ENCODE measurements at places on chromosomes 3 and 15. TPM values are rescaled to one million over a fixed set of nuclear protein-coding genes. Genes with fewer than 3 reads are reported as not detected.

FOXB1 gene
- not detected for polyA plus RNA-seq

NDN gene
- 0.12 TPM for polyA plus RNA-seq

GOLGA8N gene
- polyA plus RNA-seq: 3.0 TPM

DNA sequence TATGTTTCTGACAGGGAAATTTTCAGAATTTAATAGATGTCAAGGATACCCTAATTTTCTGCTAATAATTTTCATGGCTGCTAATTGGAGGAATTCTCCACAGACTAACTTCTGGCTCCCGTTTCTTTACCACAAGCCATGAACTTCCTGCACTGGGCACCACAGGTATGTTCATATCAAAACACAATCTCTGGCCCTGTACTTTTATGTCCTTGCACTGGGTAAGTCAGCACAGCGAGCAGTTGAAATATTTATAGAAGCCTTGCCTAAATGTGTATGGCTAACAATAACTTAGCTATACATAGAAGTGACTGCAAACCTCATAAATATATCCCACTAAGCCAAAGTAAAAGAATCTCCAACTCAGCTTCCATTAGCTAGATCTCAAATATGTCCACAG, 246.9 kb downstream of the ZIC1 start:
- DNase-seq: no peak
